ENCODE measurements at places on chromosomes 12 and 14.

GRCh38 chr12:6791931-6792520, 2.7 kb downstream of the CD4 start:
- DNase-seq, result no peak

GRCh38 chr12:43151441-43151981, 400.5 kb downstream of the ADAMTS20 start:
- no peak for DNase-seq

GRCh38 chr14:70671652-70672644, 30.2 kb downstream of the TTC9 start:
- DNase-seq, result no peak

DNA sequence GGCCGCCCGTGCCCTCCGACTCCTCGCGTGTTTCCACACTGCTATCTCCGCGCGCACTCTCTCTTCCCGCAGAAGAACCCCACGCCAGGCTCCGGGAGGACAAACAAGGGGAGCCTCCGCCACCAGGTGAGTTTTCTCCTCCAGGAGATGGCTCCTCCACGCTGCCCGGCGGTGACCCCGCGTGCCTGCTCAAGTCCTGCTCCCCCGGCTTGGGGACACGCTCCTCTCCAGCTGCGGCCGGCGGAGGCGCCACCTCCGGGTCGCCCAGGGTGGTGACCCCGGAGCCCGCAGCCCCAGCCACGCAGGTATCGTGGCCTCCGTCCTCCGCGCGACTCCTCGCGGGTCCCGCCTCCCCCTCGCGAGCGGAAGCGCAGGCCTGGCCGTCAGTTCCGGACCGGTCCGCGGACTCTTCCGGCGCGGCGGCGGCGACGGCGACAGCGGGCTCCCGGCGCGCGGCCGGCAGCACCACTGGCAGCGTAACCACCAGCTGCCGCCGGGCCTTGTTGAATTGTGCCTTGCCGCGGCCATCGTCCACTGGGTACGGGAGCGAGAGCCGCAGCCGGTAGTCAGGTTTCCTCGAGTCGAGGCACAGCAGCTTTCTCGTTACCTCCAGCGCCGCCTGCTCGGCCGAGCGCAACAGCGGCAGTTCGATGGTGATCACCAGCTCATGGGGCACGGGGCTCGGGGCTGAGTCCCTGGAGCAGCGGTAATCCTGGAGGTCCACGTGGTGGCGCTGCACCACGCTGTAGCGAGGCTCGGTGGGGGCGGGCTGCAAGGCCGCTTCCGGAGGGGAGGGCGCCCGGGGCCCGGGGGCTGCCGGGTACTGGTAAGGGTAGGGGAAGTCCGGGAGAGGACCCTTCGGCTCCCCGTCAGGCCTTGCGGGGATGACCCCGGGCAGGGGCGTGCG, 1.2 kb downstream of the DNAAF2 start:
- DNase-seq, result peak; percentile 98

- DNase-seq, result no peak
Measured at GRCh38 chr14:87698481-87698880, 294.5 kb downstream of the GALC start.

DNA sequence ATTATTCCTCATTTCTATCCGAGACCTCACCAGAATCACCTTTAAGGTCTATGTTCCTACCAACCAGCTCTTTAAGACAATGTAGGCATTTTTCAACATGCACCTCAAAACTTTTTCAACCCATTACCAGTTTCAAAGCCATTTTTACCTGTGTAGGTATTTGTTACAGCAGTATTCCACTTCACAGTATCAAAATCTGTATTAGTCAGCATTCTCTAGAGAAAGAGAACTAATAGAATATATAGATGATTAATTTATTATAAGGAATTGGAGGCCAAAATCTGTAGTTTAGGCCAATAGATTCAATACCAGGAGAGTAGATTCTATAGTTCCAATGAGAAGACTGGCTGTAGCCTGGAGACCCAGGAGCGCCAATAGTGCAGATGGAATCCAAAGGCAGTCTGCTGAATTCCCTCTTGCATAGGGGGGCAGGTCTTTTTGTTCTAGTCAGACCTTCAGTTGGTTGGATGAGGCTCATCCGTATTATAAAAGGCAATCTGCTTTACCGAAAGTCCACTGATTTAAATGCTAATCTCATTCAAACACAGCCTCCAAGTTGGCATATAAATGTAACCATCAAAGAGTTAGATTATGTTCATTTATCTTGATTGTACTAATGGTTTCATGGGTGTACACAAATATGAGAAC, 151.6 kb upstream of the SYT1 start:
- DNase-seq, result no peak

GRCh38 chr14:56199095-56199981, 81.1 kb downstream of the PELI2 start:
- DNase-seq, result no peak
